GM12891 (cell line): ENCODE measurements at places on chromosomes 12 and 14.

GRCh38 chr12:90410962-90411361 is 544.0 kb downstream of the CCER1 start:
- no peak for DNase-seq

DNA sequence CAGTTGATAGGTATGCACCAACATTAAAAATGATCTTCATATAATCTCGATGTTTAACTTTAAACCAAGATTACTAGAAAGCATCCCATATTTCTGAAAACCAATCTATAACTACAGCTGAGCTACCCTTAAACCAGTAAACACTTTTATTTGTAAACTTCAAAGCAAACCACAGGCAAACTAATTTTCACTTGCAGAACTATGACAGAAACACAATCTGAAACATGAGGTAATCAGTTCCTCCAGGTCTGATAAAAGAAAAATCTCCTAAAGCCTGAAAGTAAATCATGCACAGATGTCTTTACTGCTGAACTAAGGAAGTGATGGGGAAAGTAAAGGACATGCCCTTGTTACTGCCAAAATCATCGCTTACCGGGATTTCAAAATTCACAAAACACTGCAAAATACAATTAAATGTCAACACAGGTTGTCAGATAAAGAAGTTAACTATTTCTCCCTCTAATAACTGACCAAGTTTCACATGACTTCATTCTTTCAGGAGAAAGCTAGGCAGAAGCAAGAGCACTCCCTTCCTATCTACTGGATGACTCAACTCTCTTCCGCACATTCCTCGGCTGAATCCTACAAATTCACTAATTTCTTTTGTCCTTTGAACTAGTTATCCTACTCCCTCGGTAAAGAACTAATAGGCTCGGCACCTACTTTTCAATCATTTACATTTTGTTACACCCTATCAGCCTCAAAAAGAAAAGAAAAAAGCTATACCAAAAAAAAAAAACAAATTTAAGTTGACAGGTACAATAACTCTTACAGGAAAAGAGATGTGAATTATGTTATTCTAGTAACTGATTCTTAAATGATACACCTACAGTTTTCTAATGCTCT is 1.4 kb downstream of the EEA1 start:
- no peak for DNase-seq

DNA sequence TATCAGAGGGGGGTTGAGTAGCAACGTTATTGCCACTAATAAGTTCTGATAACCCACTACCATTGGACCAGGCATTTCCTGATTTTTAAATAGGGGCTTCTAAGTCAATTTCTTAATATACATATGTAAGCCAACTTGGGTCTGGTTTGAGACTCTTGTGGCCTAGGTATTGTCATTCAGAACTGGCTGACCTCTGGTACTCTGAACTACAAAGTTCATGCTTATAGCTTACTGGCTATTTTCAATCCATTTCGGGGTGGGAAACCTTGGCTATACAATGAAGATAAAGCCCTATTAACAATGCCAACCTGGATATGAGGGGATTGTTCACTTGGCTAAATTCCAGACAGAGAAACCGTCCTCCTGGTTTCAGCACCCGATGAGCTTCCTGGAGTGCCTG is 8.7 kb downstream of the DYNLL1 start:
- DNase-seq: no peak

- no peak for DNase-seq
Measured at GRCh38 chr14:23640524-23641141, 4.5 kb downstream of the DHRS2 start.

- no peak for DNase-seq
Measured at GRCh38 chr12:31326736-31327659, 1.0 kb upstream of the SINHCAF start.

- no peak for DNase-seq
Measured at GRCh38 chr14:94345344-94346064, 22.4 kb upstream of the SERPINA6 start.

GRCh38 chr12:26460361-26460760 is 265.0 kb downstream of the SSPN start:
- no peak for DNase-seq

DNA sequence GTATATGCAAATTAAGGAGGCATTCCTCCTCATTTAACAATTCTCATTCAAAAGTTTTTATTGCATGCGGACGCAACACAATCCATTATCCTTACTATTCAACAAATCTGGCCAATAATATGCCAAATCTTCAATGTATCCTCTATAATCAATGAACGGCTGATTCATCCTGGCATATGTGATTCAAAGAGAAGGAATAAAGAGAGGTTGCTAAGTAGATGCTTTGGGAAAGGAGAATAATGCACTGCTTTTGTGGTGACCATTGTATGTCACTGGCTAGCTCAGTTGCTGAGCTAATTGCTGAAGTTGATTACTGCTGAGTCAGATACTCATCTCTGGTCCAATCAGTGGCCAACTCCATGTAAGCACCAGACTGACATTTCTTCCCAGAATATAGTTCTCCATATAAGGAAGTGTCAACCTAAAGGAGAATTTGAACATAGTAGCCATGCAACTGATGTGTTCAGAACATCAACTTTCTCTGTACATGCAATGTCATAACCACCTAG is 148.0 kb downstream of the PDZRN4 start:
- no peak for DNase-seq

DNA sequence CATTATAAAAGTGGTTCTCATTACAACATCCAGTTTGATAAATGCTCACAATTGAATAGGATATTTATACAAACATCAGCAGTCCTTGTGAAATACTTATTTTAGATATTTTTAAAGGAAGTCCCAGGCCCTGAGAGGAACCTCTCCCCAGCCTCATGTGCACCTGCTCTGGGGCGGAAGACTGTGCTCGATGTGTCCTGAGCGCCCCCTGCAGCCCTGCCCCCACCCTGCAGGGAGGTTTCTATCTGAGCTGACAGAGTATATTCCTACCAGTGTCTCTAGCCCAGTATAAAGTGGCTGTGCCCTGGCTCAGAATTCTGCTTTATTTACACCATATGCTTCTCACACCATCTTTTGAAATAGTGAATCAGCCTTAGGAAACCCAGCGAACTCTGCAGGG is 1349.1 kb downstream of the TMEM121 start:
- no peak for DNase-seq

DNA sequence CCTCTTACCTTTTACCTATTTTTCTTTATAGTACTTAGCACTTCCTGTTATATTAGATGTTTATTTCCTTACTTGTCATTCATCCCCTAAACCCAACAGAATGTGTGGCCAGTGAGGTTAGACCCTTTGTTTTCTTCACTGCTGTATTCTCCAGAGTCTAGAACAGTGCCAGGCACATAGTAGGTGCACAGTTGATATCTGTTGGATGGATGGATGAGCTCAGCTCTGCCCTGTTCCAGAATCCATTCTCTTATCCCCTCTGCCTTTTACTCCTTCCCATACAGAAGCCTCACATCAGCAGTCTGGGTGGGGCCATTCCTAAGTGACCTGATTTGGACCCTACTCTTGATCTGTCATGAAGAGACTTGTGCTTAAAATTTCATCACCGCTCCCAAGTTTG is 94.5 kb upstream of the DACT1 start:
- no peak for DNase-seq

GRCh38 chr12:68370006-68370590 is 37.9 kb upstream of the MDM1 start:
- DNase-seq: no peak

GRCh38 chr14:78227248-78228077 is 57.3 kb downstream of the NRXN3 start:
- no peak for DNase-seq

- no peak for DNase-seq
Measured at GRCh38 chr12:45076417-45077026, 25.6 kb upstream of the DBX2 start.

DNA sequence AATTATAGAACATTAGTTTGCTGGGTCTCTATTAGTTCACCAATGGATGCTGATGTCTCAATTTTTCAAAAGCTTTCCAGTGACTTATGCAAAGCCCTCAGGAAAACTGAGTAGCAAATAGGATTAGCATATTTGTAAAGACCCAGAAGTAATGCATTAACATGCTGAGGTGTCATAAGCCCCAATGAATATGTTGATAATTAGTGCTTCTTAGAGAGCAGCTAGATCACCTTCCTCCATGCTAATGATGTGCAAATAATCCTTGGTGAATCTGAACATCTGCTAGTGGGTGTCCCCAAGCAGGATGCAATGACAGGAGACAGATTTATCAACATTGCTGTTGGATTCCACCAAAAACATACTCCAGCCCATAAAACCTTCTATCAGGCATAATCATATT is 19.0 kb downstream of the IFNG start:
- no peak for DNase-seq

GRCh38 chr12:132614029-132614428 is 3.6 kb upstream of the LRCOL1 start:
- DNase-seq: no peak

DNA sequence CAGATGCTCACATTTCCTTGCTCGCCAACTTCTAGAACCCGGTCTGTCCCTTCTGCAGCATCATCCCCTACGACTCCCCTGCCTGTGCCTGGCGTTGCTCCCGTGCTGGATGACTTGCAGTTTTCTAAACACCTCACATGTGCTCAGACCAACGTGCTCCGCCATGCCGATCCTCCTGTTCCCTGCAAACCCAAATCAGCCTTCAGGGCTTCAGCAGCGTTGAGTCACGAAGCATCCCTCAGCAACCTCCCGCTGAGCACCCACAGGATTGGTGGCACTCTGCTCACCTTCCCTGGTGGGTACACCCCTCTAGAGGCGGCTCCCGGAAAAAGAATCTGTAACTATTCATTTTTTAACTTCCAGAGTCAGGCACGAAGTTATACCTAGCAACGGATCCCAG is 2.8 kb upstream of the PIWIL1 start:
- DNase-seq: no peak

GRCh38 chr12:112616469-112617152 is 174.9 kb upstream of the RPH3A start:
- no peak for DNase-seq

GRCh38 chr14:72699852-72700257 is 194.0 kb downstream of the DPF3 start:
- DNase-seq: no peak

GRCh38 chr12:67710582-67710981 is 62.0 kb downstream of the DYRK2 start:
- DNase-seq: no peak

DNA sequence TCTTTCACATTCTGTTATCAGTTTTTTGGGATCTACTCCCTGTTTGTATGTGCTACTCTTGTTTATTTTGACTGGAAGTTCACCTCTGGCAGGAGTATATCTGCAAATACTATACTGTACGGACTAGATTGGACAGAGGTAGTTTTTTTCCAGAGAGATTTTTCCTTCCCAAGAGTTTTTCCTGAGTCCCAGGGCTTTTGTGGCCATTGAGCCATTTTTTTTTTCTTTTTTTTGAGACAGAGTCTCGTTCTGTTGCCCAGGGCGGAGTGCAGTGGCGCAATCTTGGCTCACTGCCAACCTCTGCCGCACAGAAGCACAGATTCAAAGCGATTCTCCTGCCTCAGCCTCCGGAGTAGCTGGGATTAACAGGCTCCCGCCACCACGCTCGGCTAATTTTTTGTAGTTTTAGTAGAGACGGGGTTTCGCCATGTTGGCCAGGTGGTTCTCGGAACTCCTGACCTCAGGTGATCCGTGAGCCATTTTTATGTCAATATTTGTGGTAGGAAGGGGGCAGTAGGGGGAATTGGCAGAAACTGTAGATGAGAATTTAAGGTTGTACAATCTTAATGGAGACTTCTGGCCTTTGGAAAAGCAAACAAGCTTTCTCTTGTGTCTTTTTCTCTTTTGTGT is 19.4 kb downstream of the KTN1 start:
- no peak for DNase-seq

- DNase-seq: no peak
Measured at GRCh38 chr12:26830783-26831551, 2.0 kb downstream of the ITPR2 start.

DNA sequence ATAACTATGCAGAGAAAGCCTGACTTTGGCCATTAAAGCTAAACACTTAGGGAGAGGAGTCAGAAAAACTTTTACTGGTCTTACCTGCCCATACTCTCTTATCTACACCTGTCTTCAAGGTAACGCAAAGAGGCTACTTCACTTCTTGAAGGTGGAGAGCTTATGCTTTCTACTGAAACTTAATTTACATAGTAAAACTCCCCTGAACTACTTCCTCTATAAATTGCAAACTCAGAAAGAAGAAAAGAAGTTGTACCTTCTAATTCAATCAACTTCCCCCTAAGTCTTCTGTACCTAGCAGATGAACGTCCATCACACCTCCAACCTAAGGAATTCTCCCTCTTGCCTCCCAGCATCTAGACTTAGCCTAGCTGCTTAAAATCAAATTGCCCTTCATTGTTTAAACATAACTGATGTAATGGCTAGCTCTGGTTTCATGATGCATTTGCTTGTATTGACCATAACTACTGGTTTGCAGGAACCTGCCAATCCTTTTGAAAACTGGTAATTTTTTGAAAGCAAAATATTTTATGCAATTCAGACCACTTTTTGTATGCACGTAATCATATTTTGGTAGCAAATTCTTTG is 87.7 kb downstream of the STON2 start:
- no peak for DNase-seq

DNA sequence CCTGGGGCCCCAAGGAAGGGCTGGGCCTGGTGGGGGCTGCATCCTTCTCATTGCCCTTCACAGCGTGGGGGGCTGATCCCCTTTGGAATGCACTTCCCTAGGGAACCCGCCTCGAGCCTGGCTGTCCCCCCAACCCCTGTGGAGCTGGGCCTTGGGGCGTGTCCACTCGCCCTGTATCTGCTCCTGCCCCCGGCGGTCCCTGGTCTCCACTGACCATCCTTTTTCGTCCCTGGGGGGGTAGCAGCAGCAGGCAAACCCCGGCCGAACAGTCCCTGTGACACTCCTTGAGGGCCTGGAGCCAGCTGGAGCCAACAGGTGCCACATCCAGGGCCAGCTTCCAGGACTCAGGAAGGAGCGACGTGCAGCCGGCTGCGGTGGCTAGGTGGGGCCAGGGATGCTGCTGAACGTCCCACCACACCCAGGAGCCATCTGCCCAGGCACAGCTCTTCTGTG is 9.4 kb upstream of the GPR132 start:
- no peak for DNase-seq

- no peak for DNase-seq
Measured at GRCh38 chr12:32854097-32854496, 42.5 kb downstream of the PKP2 start.

- no peak for DNase-seq
Measured at GRCh38 chr12:130131025-130131424, 31.2 kb upstream of the FZD10 start.
